ENCODE measurements at places on chromosomes 3 and 15.

GRCh38 chr3:37136067-37136466 is 38.3 kb downstream of the LRRFIP2 start:
- DNase-seq = no peak

GRCh38 chr15:41490355-41490754 is 3.3 kb upstream of the ITPKA start:
- no peak for DNase-seq

DNA sequence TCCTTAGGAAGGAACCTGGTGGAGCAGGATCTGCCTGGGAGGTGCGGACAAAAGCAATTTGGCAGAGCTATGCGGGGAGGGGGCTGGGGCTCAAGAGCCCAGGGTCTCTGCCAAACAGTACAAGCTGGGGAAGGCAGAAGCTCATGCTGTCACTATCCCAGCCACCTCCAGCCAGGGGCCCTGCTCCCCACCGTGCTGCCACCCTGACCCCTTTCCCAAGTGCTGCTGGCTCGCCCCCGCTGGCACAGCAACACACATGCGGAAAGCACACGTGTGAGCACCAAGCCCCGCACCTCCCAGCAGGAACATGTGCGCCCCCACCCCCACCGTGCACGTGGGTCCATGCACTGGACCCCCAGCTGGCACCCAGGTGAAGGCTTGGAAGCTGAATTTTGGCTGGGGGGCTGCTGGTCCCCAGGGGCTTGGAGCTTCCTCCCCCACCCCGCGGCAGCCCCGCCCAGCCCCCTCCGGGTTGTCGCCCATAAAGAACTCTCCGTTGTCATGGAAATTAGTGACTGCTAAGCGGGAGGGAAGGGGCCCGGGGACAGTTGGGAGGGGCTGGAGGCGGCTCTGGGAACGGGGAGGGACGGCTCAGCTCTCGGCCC is 742 bp downstream of the CAMKV start:
- DNase-seq = no peak

- DNase-seq = no peak
Observed at GRCh38 chr3:99958222-99958912, 140.7 kb downstream of the CMSS1 start.

DNA sequence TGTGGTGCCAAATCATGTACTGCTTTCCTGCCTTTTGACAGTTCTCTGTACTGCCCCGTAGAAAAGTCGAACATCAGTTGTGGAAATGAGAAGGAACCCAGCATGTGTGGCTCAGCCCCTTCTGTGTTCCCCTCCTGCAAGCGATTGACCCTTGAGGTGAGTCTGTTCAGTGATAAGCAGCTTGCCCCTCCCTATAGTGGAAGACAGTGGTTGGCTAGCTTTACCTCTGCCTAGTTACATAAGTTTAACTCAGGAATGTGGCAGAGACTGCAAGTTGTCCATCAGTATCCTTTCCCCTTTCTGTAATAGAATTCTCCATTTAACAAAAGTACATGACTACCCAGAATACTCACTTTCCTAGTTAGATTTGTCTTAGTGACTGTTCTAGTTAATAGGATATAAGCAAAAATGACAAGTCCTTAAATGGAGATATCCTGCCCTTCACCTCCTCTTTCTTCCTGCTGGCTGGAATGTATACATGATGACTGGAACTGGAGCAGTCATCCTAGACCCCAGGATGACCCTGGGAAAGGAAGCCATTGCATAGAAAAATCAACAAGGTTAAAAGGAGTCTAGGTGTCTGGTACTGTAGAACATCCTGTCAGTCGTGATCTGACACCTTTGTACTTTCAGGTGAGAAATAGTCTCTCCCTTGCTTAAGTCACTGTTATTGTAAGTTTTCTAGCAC is 10.6 kb downstream of the SETMAR start:
- DNase-seq = no peak

DNA sequence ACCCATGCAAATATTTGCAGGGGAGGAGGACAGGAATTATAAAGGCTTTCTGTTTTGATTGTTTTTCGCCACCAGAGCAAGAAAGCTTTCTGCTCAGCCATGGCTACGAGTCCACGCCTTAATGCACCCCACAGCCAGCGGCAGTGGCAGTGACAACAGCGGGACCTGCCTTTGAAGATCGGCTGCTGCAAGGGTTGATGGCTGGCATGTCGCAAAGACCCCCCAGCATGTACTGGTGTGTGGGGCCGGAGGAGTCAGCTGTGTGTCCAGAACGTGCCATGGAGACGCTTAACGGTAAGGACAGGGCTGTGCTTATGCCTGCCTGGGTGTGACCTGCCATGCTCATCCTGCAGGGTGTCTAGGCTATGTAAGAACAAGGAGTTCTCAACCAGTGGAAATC is 5.3 kb downstream of the LRRK1 start:
- DNase-seq = no peak

DNA sequence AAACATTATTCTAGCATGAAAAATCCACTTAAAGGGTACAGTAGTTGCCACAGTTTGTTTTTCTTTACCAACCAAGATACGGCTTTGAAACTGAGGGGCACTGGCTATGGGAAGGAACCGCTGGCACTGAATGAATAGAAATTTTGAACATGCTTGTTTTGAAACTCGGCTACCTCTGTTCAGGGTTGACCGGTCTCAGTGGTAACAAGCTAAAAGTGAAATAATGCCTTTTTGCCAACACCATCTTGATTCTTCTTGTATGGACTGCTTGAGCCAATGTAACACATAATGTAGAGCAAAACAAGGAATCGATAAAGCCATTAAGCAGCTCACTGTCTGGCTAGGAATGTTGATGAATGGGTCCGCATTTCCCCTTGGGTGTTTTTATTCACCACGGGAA is 36.5 kb downstream of the PTPRG start:
- no peak for DNase-seq

DNA sequence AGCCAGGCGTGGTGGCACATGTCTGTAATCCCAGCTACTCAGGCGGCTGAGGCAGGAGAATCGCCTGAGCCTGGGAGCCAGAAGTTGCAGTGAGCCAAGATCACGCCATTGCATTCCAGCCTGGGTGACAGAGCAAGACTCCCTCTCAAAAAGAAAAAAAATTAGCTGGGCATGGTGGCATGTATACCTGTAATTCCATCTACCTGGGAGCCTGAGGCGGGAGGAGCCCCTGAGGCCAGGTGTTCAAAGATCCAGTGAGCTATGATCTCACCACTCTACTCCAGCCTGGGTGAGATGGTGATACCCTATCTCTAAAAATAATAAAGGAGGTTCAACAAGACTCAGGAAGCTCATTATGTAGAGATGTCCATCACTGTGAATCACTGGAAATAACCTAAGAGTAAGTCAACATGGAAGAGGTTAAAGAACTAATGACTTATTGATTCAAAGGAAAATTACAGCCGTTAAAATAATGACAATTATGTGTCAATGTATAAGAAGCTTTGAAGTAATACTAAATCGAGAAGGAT is 19.8 kb upstream of the RAB7A start:
- no peak for DNase-seq

- DNase-seq = no peak
Observed at GRCh38 chr15:88690331-88690730, 51.5 kb downstream of the ISG20 start.
